ENCODE measurements at places on chromosomes 5 and 9.
A peak's percentile ranks its signal among the peaks of the same experiment; 100 is the strongest.

- peak; percentile 72 for DNase-seq
Measured at GRCh38 chr5:122076669-122077365, 1.2 kb downstream of the LOX start.

GRCh38 chr9:71774920-71775319 is 6.6 kb upstream of the CEMIP2 start:
- no peak for DNase-seq

DNA sequence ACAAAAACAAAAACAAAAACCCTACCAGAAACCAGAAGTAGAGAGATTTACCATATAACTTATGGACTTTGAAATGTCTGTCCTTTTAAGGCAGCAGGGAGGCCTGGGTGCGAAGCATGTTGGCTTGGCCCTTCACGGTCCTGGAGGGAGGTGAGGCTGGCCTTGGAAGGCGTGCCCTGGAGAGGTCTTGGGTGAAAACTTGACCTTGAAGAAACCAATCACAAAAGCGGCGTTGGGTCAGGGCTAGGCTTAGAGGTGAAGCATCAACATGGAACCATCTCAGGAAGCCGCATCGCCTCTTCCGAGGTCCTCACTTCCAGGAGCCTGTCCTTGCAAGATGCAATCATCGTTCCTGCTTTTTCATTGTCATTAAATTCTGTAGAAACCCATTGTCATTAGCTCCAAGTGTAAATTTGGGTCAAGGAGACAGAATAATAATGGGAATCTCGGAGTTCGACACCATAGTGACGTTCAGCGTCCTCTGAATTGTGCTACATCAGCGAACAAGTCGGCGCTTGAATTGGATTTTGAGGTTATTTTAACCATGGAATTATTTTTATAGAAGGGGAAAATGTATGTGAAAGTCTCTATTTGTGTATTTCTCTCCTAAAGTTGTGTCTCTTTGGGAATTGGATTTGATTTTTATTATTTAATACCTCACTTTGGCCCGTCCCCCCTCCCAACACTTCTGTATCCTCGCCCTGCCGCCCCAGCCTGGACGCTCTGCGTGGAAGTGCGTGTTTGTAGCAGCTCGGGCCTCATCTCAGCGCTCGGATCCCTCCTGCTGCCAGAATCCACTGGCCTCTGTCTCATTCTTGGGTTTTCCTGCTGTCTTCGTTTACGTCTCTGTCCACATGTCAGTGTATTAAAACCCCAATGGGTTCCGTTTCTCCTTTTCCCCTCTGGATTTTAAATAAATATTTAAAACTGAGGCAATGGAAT is 11.1 kb upstream of the ORM1 start:
- DNase-seq, result no peak

GRCh38 chr5:1341863-1342262 is 3.0 kb downstream of the CLPTM1L start:
- DNase-seq, result no peak

DNA sequence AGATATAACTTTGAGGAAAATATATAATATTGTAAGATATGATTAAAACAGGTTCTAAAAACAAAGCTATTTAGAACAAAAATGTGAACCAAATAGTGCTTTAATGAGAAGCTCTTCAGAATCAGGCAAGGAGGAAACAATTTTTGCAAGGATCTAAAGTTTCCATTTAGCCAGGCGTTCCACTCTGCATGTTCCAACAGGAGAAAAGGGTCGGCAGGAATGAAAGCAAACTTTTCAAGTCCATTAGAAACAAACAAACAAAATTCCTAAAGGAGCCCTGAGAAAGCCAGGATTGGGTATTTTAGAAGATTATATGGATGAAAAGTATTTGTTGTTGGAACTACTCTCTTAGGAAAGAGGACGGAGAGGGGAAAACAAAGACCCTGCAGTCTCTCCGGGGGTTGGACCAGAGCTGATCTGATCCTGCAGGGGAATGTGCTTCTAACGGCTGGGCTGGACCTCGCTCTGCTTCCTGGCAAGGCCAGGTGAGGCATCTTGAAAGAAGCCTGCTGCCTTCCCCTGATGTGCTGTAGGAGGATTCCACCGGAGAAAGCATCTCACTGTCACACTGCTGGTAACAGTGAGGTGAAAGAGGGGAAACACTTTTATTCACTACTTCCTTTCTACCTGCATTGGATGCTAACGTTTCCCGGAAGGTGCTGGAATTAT is 94.6 kb downstream of the PRRT1B start:
- no peak for DNase-seq

DNA sequence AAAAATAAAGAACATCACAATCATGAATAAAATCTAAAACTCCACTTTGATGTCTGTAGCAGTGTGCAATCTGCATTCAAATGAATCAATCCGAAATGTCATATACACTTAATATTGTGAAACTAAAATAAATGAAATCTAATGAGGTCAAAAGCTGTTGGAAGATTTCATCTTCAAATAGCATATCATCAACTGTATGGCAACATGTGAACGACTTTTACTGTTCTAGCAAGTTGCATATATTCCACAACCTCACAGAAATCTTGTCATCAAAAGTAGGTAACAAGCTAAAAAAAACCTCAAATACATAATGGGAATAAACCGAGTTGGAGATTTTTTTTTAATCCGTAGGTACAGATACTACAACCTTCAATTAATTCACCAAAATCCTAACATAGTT is 1.2 kb downstream of the PTBP3 start:
- DNase-seq, result no peak

GRCh38 chr5:32110111-32110696 is 63.9 kb downstream of the GOLPH3 start:
- no peak for DNase-seq

DNA sequence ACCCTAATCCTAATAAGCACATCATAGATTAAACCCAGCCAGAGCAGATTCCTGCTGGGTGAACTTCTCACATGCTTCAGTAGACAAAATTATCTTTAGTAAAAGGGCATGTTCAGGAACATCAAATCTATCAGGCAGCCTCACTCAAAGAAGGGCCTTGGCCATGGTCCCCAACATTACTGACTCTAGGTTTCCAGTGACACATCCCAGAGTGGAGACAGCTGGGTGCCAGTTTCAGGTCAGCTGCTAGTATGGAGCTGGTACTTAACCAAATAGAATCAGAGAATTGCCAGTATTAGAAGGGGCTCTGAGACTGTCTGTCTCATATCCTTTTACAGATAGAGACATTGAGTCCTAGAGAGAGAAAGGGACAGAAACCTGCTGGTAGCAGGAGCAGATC is 44.1 kb upstream of the GALNT10 start:
- no peak for DNase-seq

GRCh38 chr9:91820949-91821880 is 128.8 kb downstream of the ROR2 start:
- DNase-seq, result no peak

GRCh38 chr9:131618071-131618479 is 72.8 kb downstream of the PRRT1B start:
- no peak for DNase-seq

DNA sequence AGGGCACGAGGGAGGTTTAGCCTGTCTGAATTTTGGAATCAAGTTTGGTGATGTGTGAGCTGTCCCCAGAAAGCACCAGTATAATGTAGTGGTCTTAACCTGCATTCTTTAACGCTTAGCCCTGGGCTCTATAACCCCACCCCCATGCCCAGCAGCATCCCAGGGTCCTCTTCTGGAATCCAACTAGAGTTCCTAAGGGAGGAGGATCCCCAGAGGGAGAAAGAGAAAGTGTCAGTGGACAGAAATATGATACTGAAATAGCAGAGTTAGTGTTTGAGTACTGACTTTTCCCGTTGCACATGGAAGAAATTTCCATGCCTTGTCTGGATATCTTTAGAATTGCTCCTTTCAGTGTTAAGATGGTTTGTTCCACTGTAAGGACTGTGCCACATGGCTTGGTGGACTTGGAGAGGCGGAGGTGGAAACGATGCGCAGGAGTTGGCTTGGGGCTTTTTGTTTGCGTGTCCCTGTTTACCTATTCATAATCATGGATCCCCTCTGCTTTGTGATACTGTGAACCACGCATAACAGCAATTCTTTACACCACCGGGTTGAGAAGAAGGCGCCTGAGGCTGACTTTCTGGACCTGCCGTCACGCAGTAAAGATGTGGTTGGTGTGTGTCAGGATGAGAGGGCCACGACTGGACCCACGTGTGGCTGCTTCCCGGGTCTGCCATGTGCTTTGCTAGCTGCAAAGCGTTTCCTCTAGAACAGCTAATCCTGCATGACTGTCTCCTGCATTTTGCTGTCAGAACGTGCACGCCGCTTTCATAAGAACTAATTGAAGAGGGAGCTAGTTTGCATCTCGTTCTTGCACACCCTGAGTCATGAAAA is 142.3 kb downstream of the SMARCA2 start:
- peak; percentile 59 for DNase-seq

- DNase-seq, result no peak
Measured at GRCh38 chr5:74477761-74478160, 162.8 kb downstream of the ENC1 start.

- DNase-seq, result no peak
Measured at GRCh38 chr5:90135779-90136378, 273.7 kb downstream of the CETN3 start.

DNA sequence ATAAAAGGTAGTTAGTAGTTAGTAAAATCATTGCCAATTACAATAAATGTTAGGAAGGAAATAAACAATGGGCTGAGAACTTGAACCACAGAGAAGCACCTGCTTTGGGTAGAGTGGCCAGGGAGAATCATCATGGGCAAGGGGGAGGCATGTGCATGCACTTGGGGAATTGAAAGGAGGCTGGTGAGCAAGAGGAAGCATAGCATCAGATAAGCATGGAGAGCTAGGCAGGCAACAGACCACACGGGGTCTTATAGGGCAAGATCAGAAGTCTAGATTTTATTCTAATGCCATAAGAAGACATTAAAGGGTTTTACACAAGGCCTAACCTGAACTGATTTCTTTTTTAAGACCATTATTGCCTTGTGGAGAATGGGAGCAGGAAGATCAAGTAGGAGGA is 93.4 kb downstream of the PIP5K1B start:
- DNase-seq, result no peak

GRCh38 chr9:18675973-18676372 is 202.0 kb downstream of the ADAMTSL1 start:
- DNase-seq, result no peak

DNA sequence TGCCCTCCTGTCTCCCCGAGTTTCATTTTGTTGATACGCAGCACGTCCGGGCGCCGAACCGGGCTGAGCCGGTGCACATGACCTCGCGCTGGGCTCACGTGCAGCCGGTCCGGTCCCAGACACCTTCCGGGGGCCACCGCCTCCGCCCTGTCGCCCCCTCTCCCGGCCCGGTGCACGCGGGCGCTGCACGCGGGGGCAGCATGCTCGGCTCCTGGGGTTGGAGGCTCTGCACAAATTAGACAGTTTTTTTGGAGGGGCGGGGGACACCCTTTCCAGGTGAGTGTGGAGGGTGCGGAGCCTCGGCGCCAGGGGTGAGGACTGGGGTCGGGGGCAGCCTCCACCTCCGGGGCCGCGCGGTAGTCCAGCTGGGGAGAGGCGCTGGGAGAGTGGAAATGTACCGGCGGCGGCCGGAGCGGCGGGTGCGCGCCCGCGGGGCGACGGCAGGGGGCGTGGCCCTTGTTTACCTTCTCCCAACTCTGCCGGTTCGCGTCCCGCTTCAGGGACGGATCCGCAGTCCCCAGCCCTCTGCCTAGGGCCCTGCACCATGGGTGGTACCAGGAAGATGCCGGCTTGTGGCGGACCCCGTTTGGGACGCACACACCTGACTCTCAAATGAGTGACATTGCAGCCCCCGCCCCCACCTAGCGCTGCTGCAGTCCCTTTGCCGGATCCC is 1.1 kb downstream of the JADE2 start:
- DNase-seq, result peak; percentile 71

DNA sequence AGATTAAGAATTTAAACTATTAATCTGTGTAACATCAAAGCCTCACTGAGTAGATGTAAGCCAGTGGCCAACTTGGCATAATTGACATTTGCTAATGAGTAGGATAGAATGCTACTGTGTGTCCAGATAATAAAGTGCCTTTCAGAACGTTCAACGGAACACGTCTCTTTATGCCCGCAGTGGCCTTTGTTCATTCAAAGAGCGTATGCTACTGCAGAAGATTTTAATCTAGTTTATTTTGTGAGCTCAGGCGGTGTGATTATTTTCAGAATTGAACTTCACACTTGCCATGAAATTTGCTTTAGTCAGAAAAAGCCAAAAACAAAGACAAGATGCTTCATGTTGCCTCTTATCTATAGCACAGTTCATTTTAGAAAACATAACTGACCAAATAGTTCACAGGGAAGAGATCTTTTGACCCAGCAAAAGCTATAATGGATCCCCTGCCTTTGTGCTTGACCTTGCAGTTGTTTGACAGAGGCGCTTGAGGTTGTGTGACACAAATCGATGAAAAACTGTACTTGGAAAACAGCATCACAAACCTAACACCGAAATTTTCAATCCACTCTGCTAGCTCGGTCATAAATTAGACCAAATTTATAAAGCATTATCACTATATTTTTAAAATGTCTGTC is 530.9 kb upstream of the TYRP1 start:
- DNase-seq, result no peak

DNA sequence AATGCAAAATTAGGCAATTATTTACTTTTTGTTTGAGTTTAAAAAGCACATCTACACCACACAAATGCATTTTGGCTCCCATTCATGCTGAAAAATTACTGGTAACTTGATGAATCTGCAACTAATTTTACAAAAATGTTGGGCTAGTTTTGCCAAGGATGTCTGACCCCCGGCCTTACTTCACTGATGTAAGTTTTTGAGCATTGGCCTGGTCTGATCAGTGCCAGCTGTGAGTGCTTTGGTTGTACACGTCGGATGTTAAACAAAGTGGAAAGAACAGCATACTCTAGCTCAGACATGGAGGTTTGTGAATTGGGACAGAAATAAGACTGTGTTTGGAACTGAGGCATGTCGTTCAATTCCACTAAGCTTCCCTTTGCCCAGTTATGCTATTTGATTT is 1044.2 kb downstream of the TLE4 start:
- no peak for DNase-seq

DNA sequence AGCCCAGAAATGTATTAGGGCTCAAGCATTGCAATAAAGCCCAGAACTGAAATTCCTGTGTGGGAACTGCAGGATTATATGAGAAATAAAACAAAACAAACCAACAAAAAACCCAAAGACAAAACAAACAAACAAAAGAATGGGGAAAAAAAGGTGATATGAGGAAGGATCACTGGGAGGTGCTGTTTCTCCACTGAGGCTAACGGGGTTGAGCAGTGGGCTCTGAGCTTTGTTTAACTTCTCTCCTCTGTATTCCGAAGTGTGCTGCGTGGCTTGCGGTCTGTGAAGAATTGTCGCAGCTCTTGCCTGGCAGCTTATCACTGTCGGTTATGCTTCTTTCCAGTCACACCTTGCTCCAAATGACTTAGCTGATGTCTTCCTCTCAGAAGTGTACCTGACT is 106.3 kb downstream of the TENT4A start:
- no peak for DNase-seq

DNA sequence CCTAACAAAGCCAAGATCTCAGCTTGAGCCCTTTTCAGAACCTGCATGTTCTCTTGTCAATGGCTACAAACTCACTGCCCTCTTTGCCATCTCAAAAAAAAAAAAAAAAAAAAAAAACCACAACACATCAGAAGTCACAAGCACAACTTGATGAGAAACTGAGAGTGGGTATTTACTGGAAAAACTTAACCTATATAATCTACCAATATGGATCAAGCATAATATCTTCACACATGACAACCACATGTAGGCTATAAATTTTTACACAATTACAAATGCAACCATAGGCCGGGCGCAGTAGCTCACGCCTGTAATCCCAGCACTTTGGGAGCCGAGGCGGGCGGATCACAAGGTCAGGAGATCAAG is 9.0 kb downstream of the MTMR12 start:
- no peak for DNase-seq

GRCh38 chr9:128643519-128644300 is 12.9 kb downstream of the DYNC2I2 start:
- DNase-seq, result no peak

GRCh38 chr5:72122602-72123001 is 15.3 kb downstream of the MAP1B start:
- DNase-seq, result no peak
